Mucosa of gallbladder (tissue), 1 donor: ENCODE measurements at places on chromosomes 12 and 14. TPM values are rescaled to one million over a fixed set of nuclear protein-coding genes. Genes with fewer than 3 reads are reported as not detected.
A peak's percentile ranks its signal among the peaks of the same experiment; 100 is the strongest.

KRT75 gene
- total RNA-seq: not detected

- no peak for DNase-seq
Observed at GRCh38 chr12:113464452-113464775, 7.3 kb downstream of the LHX5 start.

DNA sequence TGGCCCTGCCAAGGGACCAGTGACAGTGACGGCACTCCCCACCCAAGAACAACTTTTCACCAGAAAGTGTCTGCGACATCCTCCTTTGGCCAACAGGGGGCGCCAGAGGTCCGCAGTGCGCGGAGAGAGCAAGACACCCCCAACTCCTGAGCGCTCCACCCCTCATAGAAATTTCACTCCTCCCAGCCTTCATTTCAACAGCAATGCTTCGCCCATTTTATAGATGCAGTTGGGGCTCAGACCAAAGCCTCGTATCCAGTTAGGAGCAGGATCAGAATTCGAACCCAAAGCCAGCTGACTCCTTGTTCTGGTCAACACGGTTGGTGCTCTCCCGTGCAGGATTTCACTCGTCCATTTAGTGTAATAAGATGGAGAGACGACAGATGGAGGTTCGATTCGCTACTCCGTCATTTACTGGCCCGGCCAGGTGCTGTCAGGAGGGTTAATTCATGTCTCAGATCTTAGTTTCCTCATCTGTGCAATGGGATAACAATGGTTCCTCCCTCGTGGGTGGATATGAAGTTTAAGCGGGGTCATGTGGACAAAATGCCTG lies 2.4 kb upstream of the POP5 start:
- peak; percentile 67 for DNase-seq

GRCh38 chr12:12887471-12887870 lies 3.9 kb upstream of the GPRC5A start:
- DNase-seq: no peak

DNA sequence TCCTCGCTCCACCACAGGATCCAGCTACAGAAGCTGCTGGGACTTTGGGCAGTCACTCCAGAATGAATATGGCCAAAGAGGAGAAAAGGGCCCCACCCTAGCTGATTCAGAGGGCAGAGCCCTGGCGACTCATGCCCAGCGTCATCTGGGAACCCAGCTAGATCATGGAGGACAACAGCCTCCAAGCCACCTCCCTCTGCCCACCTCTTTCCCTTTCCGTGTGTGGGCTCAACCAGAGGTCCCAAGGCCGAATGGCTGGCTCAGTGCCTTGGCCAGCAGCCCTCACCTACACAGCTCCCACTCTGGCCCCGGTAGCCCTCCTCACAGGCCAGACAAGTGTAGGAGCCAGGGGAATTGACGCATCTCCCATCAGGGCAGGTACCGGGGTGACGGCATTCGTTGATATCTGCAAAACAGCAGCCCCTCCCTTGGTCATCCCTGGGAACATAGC lies 17.4 kb downstream of the ISCA2 start:
- DNase-seq: no peak
